ENCODE measurements at places on chromosomes 6 and 20. TPM values are rescaled to one million over a fixed set of nuclear protein-coding genes. Genes with fewer than 3 reads are reported as not detected.

DNA sequence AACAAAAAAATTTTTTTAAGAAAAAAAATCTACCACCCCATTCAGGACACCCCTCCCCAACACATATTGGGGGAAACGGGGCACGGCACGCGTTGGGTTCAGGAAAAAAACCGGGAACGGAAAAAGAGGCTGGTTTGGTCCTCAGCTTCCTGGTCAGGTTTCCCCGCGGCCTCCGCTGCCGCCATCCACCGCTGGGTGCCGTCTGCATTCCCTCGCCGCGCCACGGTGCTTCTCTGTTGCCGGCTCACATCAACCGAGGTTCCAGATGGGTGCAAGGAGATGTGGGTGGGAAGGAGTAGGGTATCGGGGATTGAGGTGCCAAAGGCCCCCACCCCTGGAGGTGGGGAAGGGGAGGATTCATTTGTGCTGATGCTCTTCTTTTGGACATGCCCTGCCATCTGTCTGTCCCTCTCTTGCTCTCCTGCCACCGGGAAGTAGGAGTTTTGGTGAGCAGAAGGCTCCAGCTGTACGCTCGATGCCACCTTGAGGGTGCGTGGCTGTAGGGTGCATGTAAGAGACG lies 5.8 kb downstream of the MCCD1 start:
- DNase-seq: no peak

The TAF4 gene
- 17.4 TPM for total RNA-seq

DNA sequence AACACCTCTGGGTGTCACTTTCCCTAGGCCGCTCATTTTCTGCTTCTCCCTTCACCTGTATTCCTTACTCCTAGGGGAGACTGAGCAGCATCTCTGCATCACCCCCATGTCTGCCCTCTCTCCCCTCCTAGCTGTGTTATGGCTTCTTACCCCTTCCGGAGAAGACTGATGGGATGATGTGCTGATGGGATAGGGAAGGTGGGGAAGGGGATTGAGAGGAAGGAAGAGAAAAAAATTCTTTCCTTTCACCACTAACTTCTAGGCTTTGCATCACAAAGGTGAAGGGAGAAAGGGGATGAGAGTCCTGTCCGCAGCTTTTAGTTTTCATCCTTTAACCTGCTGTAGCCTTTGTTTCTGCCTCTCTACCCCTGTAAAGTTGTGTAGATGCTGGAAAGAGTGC lies 26.7 kb downstream of the AKAP7 start:
- DNase-seq: no peak

The SF3B5 gene
- total RNA-seq: 149 TPM

The C6orf132 gene
- total RNA-seq: 35.1 TPM

- DNase-seq: no peak
These were observed 35.5 kb downstream of the ABHD12 start for GRCh38 chr20:25355011-25355595.

The CENPB gene
- 93.3 TPM for total RNA-seq

GRCh38 chr6:15425947-15426346 lies 180.1 kb downstream of the JARID2 start:
- no peak for DNase-seq

The MOCS1 gene
- total RNA-seq: 9.6 TPM

The MYL9 gene
- total RNA-seq: 49.3 TPM

GRCh38 chr6:28643017-28643740 lies 117.5 kb downstream of the GPX5 start:
- no peak for DNase-seq

The NCOA6 gene
- total RNA-seq: 40.2 TPM

DNA sequence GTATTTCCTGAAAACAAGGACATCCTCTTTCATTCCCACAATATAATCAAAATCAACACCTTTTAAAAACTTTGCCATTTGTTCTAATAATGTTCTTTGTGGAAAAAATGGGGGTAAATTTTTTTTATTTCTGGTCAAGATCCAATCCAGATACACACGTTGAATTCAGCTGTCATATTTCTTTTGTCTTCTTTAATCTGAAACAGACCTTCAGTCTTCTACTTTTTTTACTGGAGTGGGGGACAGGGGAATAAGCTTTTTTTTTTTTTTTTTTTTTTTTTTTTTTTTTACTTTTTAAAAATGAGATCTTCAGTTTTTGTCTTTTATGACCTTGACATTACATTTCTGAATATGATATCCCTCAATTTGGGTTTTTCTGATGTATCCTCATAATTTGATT lies 69.1 kb downstream of the SCAND1 start:
- no peak for DNase-seq

GRCh38 chr6:103114582-103114981 lies 1721.1 kb downstream of the GRIK2 start:
- no peak for DNase-seq

The MBOAT1 gene
- total RNA-seq: 54.1 TPM

The PRDM13 gene
- not detected for total RNA-seq

- DNase-seq: no peak
These were observed 253.4 kb downstream of the PREX1 start for GRCh38 chr20:48574383-48574782.

DNA sequence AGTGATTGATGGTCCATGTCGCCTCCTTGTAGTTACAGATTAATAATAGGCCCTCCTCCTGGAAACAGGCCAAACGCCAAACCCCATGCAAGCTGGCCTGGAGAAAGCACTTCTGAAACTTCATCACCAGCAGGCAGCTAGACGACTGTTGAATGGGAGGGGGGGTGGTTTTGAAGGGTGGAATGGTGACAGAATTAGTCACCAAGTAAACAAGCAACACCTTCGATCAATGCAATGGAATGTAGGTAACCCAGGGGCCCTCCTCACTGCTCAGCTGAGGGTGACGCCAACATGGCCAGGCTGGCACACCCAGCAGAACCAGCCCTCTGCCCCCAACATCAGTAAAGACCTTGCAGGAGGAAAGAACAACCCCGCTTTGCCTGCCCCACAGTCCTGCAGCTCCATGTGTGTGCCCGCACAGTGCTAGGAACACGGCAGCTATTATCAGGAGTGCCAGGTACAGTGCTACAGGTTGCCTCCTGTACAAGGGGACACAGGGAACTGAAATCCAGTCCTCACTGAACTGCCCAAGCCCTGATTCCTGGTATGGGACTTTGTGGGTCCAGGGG lies 2.7 kb downstream of the BCAS1 start:
- DNase-seq: peak; percentile 93

DNA sequence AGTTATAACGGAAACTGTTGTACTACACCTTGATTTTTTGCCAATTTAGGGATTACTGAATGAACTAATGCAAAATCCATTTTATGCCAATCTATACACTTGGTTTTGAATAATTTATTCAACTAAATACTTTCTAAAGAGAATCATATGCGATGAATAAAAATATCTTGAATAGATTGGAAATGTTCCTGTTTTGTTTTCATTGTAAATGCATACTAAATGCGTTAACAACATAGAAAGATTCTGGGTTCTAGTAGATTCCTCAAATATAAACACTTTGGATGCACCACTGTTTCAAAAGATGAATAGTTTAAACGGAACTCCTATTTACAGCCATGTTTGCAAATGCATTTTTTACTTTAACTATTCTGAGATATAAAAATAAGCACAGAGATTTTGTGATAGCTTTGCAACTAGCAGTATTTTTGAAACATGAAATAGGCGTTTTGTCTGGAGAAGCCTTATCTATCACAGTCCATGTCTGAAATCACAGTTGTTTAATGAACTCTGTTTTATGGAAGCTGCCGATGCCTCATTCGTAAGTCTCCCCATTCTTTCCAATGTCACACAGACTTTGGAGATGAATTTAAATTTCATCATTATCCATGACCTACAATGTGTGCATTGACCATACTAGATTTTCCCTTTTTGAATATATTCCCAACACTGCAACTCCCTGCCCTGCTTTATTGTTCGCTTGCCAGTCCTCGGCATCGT lies 277.7 kb upstream of the QKI start:
- DNase-seq: no peak

GRCh38 chr6:134602123-134602522 lies 284.2 kb upstream of the SGK1 start:
- DNase-seq: no peak

The SSTR4 gene
- not detected for total RNA-seq

DNA sequence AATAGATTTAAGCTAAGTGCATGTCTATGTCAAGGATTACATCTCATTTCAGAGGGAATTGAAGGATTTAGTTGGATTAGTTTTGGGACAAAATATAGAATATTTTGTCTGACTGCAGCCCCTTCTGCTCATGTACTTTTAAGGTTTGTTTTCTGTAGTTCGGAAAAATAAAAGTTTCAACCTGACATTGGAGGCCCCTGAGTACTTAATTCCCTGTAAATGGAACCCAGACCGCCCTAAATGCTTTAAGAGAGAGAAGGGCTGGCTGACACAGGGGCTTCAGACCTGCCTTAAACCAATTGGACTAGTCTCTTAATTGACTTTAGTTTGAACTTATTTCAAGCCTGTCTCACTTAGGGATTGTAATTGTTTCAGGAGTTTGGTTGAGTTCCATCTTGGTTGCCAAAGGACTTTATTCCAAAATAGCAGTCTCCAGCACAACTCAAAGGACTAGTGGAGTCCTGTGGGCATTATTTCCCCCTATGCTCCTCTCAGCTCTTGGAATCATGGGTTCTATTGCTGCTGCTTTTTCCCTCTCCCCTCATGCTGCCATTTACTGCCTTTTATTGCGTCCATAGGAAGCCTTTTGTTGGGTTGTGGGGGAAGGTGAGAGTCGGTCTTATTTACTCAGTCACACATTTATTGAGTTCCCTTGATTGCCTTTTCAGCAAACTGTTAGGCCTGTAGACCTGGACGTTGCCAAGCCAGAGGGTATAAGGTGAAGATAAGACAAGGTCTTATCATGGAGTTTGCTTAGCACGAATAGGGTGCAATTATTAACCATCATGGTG lies 14.5 kb downstream of the BRD2 start:
- DNase-seq: peak; percentile 66

The C6orf47 gene
- total RNA-seq: 32.8 TPM

The DNMT3B gene
- total RNA-seq: 3.3 TPM

DNA sequence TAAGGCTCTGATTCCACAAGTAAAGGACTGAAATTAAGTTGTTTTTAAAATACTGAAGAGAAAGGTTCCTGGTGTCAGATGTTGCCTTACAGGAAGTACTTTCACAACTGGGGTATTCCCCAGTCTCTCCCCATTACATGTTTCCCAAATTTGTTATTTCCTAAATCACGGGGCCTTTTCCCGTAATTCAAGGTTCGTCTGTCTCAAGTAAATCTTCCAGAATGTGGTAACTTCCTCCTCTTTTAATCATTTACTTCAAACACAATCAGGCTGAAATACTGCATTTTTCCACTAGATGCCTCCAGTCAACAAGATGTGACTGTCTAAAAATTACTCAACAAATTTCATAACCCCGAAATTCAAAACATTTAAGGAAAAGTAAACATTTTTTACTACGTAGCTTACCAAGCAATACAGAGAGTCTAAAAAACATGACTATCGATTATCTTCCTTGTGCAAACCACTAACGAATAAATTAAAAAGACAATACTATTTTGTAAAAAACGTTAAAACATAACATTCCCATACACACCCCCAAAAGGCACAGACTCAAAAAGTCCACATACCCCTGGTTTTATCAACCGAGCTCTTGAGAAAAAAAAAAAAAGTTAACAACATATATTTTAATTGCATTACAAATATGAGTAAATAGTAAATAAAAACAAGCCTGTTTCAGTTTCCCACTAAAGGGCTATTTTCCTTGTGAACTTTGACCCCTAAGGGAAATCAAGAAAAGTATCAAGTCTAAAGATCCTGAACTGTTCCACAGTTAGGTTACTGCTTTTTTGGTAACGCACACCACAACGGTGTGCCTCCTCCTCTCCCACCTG lies 1.7 kb downstream of the SOD2 start:
- peak; percentile 57 for DNase-seq
